ENCODE measurements at places on chromosomes 11 and 22.

DNA sequence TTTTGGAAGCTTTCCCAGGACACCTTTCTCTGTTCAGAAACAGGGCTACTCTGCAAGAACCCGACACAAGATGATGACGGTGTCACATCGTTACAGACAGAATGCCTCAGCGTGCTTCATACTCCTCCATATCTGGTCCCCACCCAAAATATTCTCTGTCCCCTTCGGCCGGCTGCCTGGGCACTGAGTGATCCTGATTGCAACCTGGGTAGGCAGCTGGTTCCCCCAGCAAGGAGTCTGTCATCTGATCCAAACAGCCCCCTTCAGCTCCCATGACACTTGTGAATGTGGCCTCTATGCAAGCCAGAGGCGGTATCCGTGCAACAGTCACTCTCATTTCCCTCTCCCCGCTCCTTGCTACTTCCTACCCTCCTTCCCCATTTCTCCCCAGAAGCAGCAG is 431.7 kb upstream of the B3GAT1 start:
- no peak for DNase-seq

DNA sequence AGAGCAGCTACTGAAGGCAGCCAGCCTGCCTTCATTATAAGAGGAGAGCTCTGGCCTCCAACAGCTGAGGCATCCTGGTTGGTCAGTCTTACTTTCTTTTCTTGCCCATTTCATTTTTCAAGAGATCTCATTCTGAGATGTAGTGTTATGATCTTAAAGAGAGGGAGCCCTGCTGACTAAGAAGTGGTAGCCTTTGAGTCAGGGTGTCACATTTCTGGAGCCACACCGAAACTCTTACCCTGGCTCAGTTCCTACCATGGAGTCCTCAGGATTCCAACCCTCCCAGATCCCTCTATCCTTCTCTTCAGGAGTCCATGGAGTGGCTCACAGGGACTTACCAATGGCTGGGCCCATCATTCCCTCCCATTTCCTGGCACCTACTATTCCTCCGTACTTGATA is 386.1 kb upstream of the LARGE1 start:
- DNase-seq: no peak

DNA sequence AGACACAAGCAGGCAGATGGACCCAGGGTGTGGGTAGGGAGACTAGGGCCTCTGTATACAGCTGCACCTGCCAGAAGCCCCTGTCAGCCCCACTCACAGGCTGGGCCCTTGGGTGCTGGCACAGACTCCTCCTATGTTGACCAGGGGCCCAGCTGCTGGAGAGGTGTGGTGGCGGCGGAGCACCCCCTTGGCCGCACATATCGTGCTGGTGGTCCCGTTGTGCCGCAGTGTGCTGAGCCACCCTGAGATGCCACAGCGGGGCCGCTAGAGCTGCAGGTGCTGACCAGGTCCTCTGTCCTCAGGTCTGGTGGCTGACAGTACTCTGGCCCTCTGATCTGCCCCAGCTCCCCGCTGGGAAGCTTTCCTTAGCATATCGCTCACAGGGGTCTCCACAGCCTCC is 30.2 kb upstream of the B3GAT1 start:
- DNase-seq: no peak

DNA sequence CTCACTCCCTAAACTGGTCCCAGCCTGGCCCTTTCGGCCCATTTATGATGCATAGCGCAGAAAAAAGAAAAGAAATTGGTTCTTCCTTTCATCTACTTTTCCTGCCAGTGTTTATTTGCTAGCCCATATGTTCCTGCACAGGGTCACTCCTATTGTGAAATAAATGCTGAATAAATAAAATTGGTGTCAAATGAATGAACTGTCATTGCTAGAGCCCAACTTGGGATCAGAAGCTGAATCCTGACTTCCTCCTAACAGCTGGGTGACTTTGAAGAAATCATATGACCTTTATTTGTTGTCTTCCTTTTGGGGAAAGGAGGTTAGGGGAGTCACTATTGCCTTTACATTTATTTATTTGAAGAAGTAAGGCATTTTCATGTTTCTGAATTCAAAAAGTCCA is 92.0 kb downstream of the PRR5L start:
- no peak for DNase-seq

DNA sequence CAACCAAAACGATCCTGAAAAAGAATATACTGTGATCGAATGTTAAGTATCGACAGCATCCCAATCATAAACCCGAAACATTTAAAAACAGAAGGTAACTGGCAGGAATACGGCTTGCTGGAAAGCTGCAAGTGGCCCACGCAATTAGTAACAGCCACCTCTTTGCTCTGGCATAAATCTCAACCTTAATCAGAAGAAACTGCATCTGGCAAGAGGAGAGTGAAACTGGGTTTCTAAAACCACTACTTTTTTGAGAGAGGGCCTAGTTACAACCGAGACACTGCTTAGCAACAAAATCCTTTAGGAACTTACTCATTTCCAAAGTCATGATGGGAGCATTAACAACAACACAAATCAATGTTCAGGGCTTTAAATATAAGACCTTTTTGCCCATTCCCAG is 7.9 kb downstream of the NCAPD3 start:
- no peak for DNase-seq

GRCh38 chr11:78656327-78656726 is 81.7 kb upstream of the NARS2 start:
- DNase-seq: no peak

- DNase-seq: no peak
Measured at GRCh38 chr22:40620464-40621046, 16.0 kb downstream of the MRTFA start.

- DNase-seq: no peak
Measured at GRCh38 chr22:42969348-42969975, 45.5 kb downstream of the PACSIN2 start.

DNA sequence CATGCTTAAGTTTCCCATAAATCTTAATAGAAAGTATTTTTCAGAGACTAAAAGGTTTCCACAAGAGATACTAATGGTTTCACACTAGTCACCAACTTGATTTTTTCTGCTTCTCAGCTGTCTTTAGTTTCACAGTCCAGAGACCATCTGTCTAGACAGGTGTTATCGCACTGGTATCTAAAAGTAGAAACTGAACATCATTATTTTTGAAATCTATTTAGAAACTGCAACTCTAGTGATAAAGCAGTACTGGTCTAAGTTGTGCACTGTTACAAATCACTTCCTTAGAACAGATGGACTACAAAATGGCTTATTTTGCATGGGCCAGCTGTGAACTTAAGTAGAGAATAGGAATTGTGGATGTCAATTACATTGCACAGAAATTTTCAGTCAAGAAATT is 78.0 kb downstream of the CNTN5 start:
- no peak for DNase-seq

- DNase-seq: no peak
Measured at GRCh38 chr22:46102752-46103151, 47.6 kb upstream of the PPARA start.

DNA sequence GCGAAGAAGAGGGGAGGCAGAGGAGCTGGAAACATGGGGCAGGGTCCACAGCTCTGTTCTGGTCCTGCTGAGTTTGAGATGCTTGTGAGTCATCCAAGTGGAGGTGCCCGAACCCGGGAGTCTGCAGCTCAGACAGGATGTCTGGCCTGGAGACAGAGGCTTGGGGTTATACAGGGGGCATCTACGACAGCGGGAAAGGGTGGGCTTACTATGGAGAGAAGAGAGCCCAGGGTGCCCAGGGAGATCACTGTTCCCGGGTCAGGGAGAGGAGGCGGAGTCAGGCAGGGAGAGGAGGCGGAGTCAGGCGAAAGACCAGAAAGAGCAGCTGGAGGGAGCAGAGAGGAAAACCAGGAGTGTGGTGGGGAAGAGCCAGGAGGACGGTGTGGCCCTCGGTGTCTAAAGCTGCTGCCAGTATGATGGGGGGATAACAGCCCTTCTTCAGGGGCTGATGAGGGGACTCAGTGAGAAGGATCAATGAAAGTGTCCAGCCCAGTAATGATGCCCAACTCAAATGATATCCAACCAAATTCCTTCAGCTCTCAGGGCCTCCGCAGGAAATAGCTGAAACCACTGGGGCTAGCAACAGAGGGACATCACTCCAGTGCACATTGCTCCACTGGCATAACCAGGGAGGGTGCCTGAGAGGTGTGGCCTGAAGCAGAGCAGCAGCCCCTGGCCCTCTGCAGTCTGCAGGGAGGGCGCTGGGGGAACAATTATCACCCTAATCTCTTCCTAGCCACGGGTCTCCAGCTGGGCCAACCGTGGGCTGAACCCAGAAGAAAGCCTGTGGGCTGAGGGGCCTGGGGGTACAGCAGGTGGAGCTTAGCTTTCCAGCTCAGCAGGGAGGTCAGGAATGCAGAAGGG is 2.6 kb upstream of the LTBP3 start:
- no peak for DNase-seq

DNA sequence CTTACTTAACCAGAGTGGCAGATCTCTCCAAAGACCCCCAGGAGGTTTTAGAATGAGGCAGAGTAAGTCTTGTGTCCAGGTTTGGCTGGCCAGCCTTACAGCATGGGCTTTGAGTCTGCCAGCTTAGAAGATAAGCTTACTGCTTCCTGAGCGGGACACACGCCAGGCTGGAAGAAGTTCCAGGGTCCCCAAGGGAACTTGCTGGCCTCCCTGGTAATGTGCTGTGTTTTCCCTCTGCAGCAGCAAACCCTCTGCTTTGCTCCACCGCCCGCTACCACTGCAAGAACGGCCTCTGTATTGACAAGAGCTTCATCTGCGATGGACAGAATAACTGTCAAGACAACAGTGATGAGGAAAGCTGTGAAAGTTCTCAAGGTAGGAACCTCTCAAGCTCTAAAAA is 154.2 kb downstream of the LDLRAD3 start:
- DNase-seq: no peak

DNA sequence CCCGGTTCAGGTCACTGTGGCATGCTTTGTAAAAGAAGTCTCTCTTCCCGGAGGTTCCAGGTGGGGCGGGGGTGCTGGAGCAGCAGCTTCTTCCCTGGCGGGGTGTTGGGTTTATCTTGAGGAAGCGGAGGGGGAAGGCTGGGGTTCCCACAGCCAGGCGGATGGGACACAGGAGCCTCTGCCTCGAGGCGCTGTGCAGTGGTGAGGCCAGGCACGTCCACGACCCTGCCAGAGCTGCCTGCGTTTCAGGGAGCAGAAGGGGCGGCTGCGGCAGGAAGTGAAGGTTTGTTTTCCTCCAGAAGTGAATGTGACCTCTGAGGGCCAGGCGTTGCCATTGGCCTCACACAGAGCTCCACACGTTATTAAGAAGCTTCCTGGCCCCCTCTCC is 20.1 kb upstream of the ADORA2A start:
- DNase-seq: no peak

DNA sequence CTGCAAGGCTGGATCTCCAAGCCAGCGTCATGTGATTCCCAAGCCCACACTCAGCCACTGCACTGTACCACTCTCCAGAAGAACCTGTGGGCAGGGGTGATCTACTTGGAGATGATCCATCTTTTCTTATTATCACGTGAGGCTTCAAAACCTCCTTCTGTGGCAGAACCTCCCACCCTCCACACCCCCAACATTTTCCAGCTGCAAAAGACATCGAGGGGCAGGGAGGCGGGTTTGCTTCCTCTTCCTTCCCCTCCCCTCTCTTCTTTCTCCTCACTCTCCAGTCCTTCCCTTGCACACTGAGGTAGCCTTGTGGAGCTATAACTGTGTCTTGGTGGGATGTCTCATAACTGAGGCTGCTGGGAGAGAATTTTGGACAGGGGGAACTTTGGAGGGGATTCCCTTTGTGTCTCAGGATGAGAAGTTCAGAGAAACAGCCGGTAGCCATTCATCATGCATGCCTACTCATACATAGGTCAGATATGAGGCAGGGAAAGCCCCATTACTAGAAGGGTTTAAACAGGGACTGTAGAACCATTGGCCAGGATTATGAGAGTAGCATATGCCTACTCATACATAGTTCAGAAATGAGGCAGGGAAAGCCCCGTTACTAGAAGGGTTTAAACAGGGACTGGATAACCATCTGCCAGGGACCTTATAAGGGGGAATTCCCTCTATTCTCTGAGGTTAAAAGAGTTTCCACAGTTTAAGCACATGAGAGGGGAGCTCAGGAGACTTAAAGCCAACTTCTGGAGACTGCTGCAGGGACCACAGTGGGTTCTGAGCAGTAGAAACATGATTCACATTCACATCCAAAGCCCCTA is 420.7 kb upstream of the CADM1 start:
- DNase-seq: no peak

GRCh38 chr22:28791841-28792490 is 8.4 kb downstream of the XBP1 start:
- DNase-seq: no peak

DNA sequence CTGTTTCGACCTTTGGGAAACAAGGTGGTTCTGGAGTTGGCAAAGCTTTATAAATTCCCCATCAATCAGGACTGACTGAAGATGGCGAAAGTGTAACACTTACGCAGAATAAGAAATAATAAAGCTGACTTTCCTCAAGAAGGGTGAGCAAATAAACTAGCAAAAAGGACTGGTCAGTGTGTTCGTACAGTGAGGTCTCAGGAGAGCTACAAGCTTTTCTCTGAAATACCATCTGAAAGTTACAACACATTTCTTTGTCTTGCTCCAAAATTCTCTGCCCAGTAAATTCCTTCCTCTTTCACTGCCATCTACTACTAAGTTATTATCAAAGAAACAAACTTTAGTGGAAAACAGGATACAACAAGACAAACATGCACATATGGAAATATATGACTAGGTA is 13.4 kb downstream of the PITPNB start:
- no peak for DNase-seq

DNA sequence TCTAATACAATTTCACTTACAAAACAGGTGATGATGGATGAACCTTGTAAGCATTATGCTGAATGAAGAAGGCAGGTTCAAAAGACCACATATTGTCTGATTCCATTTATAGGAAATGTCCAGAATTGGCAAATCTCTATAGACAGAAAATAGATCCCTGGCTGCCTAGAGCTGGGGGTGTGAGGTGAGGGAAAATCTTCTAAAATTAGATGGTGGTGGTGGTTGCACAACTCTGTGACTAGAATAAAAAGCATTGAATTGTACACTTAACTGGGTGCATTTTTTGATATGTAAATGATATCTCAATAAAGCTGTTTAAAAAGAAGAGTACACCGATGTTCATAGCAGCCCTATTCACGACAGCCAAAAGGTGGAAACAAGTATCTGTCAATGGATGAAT is 16.7 kb upstream of the CRY2 start:
- no peak for DNase-seq

DNA sequence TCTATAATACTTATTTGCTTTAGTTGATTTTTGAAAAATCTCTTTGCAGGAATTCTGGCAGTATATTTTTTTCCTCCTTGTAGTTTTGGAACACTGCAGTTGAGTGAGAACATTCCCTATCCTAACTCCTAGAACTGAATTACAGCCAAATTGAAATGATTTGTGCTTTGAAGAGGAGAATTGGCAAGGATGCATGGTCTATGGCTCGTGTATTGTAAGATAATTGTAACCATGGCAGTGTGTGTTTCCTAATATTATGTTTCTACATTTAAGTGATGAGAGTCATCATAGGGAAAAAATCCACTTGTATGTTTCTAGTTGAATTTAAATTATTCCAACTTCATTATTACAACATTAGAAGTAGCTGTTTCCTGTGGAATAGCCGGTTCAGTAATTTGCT is 80.9 kb upstream of the MYO18B start:
- no peak for DNase-seq

GRCh38 chr11:74341921-74342320 is 30.5 kb upstream of the P4HA3 start:
- DNase-seq: no peak

- no peak for DNase-seq
Measured at GRCh38 chr22:25775531-25775930, 33.5 kb downstream of the MYO18B start.

Measured in pons (tissue), 1 donor.